ENCODE measurements at places on chromosomes 1 and 21.

- no peak for DNase-seq
Observed at GRCh38 chr21:23455676-23456075, 2151.6 kb downstream of the MRPL39 start.

DNA sequence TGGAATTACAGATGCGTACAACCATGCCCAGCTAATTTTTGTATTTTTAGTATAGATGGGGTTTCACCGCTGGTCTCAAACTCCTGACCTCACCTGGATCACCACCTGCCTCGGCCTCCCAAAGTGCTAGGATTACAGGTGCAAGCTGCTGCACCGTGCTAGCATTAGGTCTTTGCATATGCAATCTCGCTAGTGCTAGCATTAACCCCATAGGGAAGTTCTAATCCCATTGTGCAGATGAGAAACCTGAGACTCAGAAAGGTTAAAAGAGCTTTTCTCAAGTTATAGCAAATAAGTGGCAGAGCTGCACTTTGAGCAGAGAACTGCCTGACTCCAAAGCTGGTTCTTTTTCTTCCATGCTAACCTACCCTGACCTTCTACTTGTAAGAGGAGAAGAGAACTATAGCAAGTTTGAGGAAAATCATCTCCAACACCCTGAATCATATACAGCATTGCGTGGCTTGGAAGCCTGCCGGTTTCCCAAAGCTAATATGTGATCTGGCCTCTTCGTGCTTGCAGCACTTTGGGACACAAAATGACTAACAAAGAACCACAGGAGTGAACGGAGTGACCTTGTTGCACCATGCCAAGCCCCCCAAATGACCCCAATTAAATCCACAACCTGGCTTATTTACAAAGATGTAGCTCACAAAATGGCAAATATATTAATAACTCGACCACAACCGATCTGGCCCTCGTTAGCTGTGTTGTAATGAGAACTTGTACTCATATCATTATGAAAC is 185.1 kb downstream of the TM2D1 start:
- no peak for DNase-seq

GRCh38 chr1:76510672-76511557 is 356.4 kb upstream of the ST6GALNAC5 start:
- DNase-seq: no peak

- no peak for DNase-seq
Observed at GRCh38 chr1:36175137-36176095, 19.5 kb downstream of the MAP7D1 start.

DNA sequence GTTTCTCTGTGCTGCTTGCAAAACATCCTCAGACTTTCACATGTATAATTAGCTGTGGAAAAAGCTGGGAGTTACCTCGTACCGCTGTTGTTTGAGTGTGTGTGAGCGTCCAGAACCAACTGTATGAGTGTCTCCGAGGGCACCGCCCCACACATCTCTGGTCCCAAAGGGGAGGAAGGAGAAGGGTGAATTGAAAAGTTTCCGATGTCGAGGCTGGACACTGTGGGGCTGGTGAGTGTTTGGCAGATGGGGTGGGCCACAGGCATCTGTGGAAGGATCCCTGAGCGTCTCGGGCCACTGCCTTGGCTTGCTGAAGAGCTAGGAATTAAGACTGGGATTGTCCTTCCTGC is 1.2 kb downstream of the ATP2B4 start:
- no peak for DNase-seq

DNA sequence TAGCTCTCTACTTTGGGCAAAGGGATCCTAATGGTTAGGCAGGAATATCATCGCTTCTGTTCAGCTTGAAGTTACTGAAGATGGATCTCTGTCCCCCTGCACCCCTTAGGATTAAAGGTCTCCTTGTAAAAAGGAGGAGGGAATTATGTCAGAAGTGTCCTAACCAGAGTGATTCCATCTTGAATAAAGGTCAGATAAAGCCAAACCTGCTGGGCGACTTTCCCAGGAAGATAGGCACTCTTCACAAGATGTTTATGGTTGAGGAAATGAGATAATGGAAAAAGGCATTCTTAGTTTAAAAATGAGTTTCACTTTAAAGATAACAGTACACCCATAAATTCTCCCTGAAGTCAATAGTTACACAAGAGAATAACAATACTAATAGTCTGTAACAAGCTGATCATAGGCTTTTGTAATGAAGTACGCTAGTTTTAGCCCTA is 1.7 kb upstream of the NENF start:
- no peak for DNase-seq

DNA sequence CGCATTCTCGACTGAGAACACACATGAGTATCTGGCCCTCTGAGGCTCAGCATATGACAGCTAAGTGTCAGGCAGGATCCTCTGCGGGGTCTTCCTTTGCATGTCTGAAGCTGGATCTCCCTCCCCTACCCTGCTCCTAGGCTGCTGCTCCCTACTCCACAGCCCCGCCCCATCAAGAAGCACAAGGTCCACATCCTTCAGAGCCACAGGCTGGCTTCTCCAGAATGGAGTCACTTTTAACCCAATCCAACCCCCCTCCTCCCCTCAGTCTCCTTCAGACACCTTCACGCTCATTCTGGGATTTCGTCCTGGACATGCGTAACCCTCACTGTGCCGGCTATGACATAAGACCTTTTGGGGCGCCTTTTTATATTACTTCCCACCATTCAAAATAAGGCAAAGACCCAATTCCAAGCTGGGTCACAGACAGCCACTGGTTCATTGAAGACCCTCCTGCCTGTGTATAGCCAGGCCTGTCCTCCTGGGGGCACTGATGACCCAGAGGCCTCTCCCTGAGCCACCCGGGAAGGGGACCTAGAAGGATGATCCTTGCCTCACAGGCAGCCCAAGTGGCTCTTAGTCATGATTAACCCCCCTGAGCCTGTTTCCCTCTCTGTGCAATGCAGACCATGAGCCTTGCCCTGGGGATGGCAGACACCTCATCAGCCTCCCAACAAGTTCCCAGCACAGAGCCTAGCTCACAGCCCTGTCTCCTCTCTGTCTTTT is 4.7 kb downstream of the ADGRB2 start:
- no peak for DNase-seq

DNA sequence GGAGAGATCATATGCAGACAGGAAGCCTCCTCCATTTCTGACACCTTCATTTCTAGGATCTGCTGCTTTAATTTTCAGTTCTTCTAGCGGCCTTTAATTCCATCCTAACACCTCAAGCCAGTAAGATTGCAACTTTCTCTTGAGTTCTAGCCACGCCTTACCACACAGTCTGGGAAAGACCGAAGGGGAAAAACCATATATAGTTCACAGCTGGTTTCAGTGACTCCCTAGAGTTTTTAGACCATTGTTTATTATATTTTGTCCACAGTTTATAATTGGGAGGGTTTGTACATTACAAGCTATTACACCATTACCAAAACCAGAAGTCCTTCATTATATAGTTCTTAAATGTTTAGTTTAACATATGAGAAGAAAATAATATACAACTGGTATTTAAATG is 37.5 kb downstream of the DPH5 start:
- no peak for DNase-seq

- DNase-seq: no peak
Observed at GRCh38 chr1:28111157-28111556, 22.7 kb upstream of the EYA3 start.

GRCh38 chr1:72620453-72620852 is 338.1 kb upstream of the NEGR1 start:
- no peak for DNase-seq

DNA sequence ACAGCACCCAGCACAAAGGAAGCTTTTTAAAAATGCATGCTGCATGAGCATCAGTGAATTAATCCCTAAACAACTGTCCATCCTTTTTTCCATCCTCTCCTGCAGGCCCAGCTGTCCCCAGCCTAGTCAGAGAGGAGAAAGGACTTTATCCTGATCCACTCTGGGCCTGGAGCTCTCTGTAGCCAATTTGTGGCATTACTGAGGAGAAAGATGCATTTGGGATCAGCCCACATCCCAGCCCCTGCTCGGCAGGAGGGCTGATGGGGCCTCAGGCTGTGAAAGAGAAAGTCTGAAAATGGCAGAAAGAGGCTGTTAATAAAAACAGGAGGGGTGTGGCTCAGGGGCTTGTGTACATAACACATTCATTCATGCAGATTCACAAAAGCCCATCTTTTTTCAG is 37.5 kb upstream of the ATP2B4 start:
- no peak for DNase-seq
